Dorsolateral prefrontal cortex (tissue), 122 donors: ENCODE measurements at places on chromosomes 7 and 10.

- no peak for DNase-seq
These were observed 238.5 kb upstream of the PITRM1 start for GRCh38 chr10:3411044-3411443.

GRCh38 chr7:128104108-128104742, 73.0 kb upstream of the LRRC4 start:
- DNase-seq = peak; percentile 29

- no peak for DNase-seq
These were observed 329.6 kb upstream of the NRP1 start for GRCh38 chr10:33664070-33664469.

- no peak for DNase-seq
These were observed 73.4 kb downstream of the SGMS1 start for GRCh38 chr10:50550291-50550839.

GRCh38 chr10:32970910-32971309, 12.9 kb upstream of the ITGB1 start:
- DNase-seq = no peak

- DNase-seq = no peak
These were observed 103.2 kb upstream of the TNS3 start for GRCh38 chr7:47685151-47685550.

- DNase-seq = no peak
These were observed 389.0 kb upstream of the SORCS1 start for GRCh38 chr10:107553470-107553869.

GRCh38 chr7:98287486-98287959, 6.0 kb downstream of the BRI3 start:
- no peak for DNase-seq

GRCh38 chr10:50231515-50232260, 19.6 kb downstream of the ASAH2 start:
- no peak for DNase-seq
